Stimulated activated effector memory CD8-positive, alpha-beta T cell treated with anti-CD3 and anti-CD28 coated beads, Interleukin-12 subunit alpha, Interleukin-12 subunit beta, amount 100 ng/mL, for 72 hours (primary cell): ENCODE measurements at places on chromosomes 7 and 10.

- no peak for DNase-seq
Measured at GRCh38 chr10:126092366-126093215, 196.2 kb downstream of the FANK1 start.

GRCh38 chr7:114936471-114936870 lies 14.6 kb downstream of the MDFIC start:
- no peak for DNase-seq

- DNase-seq: no peak
Measured at GRCh38 chr7:148253629-148254028, 336.9 kb upstream of the C7orf33 start.

- DNase-seq: no peak
Measured at GRCh38 chr7:48031111-48031510, 2.2 kb upstream of the SUN3 start.

DNA sequence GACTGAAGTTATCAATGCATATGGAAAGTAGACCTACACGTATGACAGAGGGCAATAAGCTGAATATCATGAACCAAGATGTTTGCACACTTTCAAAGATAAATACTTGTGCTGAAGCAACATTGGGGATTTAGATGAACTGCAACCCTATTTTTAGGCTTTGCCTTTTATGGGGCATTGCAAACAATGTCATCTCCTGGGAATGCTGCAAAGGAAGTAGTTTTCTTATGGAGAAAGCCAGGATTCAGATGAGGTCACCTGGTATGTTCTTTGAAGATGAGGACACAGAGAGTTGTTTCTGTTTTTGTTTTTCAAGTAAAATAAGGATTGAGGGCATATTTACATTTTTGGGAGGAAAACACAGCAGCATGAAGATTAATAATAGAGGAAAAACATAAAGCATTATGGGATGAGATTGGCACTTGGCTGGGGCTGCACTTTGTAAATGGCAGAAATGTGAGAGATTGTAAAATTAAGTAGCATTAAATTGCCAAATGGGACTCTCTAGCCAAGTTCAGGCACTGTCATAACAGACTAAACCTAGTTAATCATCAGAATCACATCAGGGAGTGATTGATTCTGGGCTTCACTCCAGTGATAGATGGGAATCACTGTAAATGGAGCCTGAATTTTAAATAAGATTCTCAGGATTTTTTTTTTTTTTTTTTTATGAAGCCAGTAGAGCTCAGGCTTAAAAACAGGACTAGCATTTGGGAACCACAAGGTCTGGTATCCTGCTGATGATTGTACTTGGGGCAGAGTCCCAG lies 63.1 kb downstream of the MALRD1 start:
- DNase-seq: no peak

DNA sequence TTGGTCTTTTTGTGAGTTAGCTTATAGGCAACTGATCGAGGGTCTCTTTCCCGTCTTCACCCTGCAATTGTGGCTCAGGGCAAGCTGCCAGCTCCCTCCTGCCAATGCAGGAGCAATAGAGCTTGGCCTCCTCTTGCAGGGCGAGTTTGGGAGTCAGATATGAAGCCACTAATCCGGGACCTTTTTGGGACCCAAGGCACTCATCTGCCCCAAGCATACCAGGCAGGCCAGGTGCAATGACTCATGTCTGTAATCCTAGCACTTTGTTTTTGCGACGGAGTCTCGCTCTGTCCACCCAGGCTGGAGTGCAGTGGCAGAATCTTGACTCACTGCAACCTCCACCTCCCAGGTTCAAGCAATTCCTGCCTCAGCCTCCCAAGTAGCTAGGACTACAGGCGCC lies 21.1 kb downstream of the LIMK1 start:
- DNase-seq: no peak

- no peak for DNase-seq
Measured at GRCh38 chr10:46239993-46240683, 46.7 kb upstream of the ANTXRL start.

DNA sequence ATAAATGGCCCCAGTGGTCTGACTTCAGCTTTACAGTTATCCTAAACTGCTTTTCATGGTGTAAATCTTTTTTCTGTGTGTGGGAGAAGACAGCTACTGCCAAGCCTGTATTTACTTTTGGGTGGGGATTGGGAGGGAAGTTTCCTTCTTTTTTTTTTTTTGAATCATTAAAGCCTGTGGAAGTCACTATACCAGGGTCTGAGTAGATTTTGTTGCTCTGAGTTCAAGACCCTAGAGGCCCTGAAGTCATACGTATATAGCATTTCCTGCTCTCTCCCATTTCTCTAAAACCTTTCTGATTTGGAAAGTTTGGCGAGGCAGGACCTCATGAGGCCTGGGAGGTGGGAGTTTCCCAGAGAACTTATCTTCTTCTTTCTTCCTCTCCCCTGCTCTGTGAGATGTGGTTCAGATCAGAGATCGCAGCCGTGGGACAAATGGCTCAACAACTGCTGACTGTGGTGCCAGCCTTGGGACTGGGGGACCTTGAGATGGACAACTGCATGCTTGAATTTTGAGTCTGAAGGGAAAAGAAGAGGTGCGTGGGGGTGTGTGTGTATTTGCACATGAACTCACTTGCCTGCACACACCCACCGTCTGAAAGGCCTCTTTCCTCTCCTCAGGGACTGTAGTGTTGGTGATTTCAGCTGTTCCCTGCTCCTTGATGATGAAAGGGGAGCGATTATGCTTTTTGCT lies 18.1 kb downstream of the LRMDA start:
- DNase-seq: no peak

DNA sequence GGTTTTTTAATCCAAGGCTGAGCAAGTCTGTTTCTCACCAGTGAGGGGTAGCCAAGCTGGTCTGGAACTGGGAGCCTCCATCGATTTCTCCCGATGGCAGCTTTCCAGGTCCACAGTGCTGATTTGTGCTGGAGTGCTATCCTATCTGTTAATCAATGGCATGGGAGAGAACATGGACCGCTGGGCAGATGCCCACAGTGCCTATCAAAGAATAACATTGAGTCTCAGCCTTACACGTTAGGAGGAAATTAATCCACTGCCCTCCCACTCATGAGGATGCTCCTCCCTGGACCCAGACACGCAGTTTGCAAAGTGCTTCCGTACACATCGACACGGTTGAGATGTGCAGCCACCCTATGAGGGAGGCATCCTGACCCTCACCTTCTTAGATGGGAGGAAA lies 36.0 kb upstream of the CUX1 start:
- DNase-seq: no peak

- no peak for DNase-seq
Measured at GRCh38 chr7:25967278-25968204, 184.5 kb upstream of the NFE2L3 start.

GRCh38 chr10:74842301-74842954 lies 16.0 kb downstream of the KAT6B start:
- no peak for DNase-seq

DNA sequence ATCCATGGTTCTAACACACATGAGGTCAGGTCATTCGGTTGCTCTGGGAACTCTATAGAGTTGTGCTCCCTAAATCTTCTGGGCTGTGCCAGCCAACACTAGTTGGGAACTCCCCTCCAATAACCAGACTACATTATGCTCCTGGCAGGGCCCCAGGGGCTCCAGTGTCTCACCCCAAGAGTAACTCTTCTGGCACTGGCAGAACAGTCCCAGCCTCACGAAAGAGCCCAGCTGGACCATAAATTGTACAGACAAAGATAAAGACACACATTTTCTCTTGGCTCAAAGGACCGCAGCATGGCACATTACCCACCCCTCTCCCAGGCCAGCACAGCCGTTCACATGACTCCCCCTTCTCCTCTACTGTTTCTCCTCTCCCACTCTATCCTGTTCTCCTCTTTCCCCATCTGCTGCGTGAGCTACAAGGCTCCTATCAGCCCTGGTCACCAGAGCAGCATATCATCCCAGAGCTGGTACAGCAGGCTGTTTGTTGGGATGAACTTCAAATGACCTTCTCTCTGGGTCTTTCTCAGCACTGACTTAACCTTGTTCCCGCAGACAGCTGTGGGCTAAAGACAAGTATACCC lies 230.6 kb downstream of the PLXNA4 start:
- no peak for DNase-seq

GRCh38 chr7:123719197-123719721 lies 29.5 kb downstream of the WASL start:
- DNase-seq: no peak

DNA sequence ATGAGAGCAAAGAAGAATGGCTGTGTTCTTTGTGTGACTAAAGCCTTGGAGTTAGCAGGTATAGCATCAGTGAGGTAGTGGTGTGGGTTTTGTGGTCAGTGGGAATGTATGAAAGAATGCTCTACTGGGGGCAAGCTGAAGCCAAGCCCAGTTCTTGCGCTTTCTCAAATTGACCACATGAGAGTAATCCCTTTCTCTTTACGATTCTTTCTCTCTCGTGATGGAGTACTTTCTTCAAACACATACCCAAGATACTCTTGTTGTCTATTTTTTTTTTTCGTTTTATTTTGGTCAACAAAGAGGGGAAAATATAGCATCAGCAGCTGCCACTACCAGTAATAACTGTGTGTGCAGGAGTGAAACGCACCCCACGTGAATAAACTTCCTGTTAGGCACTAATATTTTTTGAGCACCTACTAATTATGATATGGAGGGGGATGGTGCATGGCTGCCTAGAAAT lies 8.4 kb upstream of the PANK1 start:
- DNase-seq: no peak

GRCh38 chr10:90306187-90306586 lies 551.7 kb downstream of the HTR7 start:
- DNase-seq: no peak

GRCh38 chr7:103773726-103774125 lies 215.7 kb downstream of the RELN start:
- no peak for DNase-seq

DNA sequence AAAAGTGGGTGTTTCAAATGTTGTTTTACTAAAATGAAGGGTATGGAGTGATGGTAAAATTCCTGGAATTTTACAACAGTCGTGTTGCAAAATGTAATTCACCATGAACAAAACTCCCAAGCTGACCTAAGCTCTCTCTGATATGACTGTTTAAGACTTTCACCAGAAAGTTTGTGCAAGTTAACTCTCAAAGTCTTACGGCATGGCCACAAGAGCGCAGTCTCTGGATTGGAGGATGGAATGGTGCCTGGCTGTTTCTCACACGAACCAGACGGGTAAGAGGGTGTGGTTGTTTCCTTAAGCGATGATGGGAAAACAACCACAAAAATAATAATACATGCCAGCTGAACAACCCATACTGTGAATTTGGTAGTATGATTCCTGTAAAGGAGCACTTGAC lies 662.5 kb downstream of the KCNMA1 start:
- no peak for DNase-seq

- DNase-seq: no peak
Measured at GRCh38 chr10:47287365-47287802, 12.6 kb upstream of the GDF10 start.

DNA sequence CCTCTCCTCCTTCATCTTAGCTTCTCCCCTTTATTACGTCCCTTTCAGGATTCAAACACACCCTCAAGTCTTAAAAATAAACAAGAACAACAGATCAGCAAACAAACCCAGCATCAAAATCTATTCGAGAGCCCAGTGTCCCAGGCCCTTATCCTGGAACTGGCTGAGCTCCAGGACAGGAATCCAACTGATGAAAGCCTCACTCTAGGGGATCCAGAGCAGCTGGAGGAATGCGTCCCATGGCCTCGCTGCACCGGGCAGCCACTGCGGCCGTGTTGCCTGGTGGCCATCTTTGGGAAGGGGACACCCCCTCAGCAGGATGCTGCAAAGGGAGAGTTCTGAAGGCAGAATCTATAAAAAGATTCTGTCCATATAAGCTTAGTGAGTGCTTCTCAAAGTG lies 156.5 kb upstream of the BMPER start:
- no peak for DNase-seq

- DNase-seq: no peak
Measured at GRCh38 chr10:99337311-99337811, 8.2 kb downstream of the CNNM1 start.

- DNase-seq: no peak
Measured at GRCh38 chr10:92547676-92548075, 26.2 kb downstream of the IDE start.

DNA sequence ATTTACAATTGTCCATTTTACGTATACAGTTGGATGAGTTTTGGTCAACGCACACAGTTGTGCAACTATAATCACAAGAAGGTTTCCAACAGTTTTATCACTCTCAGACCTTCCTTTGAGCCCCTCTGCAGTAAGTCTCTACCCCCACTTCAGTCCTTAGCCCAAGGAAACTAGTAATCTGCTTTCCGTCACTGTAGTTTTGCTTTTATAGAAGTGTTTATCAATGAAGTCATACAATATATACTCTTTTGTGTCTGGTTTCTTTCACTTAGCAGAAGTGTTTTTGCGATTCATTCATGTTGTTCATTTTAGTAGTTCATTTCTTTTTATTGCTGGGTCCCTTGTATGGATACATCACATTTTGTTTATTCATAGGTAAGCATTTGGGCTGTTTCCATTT lies 92.9 kb upstream of the PIP4K2A start:
- no peak for DNase-seq

DNA sequence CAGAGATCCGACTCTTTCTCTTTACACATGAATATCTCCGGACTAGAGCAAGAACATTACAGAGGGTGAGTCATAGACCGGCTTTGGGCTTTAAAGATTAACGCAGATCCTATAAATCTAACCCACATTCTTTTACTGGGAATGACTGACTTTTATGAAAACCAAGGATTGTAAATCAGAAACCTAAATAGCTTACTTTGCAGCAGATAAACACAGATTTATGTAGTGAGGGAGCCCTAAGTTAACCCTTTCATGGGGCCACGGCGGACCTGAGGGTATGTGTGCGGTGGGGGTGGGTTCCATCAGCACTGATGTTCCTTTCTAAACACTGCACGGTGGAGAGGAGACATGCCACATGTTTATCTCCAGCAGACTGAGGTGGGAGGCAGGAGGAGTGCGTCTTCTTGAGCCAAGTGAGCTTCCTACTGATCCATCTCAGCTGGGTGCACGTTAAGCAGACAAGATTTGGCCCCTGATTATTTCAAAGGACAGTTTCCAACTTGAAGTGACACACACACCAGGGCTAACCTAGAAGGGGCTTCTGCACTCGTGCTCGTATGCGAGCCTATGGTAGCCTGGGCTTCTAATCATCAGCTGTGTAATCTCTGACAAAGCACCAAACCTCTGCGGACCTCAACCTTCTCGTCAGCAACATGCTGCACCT lies 127.6 kb downstream of the WDR11 start:
- DNase-seq: no peak

GRCh38 chr7:69060516-69060915 lies 537.8 kb upstream of the AUTS2 start:
- DNase-seq: no peak

GRCh38 chr10:81724431-81724830 lies 150.6 kb upstream of the NRG3 start:
- DNase-seq: no peak
